ENCODE measurements at places on chromosomes 3 and 15.

- no peak for DNase-seq
Measured at GRCh38 chr15:52463638-52464037, 65.0 kb downstream of the MYO5A start.

- no peak for DNase-seq
Measured at GRCh38 chr3:184690192-184690883, 21.5 kb downstream of the MAGEF1 start.

DNA sequence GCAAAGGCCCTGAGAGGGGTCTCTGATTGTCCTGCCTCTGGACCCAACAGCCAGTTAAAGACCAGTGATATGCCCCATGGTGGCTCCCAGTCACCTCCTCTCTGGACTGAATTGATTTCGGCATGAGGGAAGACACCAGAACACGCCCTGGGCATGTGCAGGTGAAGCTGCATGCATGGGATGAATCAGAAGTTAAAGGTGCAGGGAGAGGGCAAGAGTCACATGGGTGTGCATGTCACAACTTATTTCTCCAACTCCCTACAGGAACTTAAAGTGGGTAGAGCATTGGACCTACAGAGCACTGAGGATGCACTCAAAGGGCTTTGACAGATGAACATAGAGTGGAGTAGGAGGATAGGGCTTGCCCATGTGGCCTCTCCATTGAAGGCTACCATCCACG lies 16.9 kb upstream of the RHCG start:
- DNase-seq, result no peak

GRCh38 chr15:40633178-40633577 lies 39.1 kb downstream of the KNL1 start:
- DNase-seq, result no peak

- DNase-seq, result no peak
Measured at GRCh38 chr15:55226127-55226526, 29.4 kb upstream of the RSL24D1 start.

DNA sequence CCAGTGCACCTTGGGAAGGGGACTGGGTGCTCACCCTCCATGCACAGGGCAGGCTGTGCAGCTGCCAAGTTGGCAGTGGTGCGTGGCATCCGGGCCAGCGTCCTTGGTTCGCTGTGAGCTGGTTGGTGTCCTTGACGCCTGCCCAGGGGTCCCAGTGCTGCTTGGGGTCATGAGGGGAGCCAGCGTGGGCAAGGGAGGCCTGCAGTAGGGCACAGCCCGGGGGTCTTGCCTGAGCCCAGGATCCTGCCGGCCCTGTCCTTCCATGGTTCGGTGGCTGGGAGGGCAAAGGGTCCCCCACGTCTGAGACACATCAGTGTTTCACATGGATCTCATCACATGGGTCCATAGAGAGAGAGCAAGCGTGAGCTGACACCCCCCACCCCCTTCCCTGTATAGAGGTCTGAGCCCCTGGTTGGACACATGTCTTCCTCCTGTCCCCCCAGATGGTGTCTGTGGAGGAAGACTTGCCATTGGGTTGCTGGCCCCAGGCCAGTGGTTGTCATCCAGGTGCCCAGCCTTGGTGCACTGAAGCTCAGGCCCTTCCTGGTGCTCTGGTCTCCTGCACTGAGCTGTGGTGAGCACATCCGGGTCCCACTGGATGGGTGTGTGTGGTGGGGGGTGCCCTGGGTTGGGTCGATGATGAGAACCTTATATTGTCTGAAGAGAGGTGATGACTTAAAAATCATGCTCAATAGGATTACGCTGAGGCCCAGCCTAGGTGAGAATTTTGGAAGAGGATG lies 232.3 kb downstream of the SNRPN start:
- DNase-seq, result no peak

GRCh38 chr3:142027735-142028134 lies 121.6 kb downstream of the TFDP2 start:
- DNase-seq, result peak; percentile 14

DNA sequence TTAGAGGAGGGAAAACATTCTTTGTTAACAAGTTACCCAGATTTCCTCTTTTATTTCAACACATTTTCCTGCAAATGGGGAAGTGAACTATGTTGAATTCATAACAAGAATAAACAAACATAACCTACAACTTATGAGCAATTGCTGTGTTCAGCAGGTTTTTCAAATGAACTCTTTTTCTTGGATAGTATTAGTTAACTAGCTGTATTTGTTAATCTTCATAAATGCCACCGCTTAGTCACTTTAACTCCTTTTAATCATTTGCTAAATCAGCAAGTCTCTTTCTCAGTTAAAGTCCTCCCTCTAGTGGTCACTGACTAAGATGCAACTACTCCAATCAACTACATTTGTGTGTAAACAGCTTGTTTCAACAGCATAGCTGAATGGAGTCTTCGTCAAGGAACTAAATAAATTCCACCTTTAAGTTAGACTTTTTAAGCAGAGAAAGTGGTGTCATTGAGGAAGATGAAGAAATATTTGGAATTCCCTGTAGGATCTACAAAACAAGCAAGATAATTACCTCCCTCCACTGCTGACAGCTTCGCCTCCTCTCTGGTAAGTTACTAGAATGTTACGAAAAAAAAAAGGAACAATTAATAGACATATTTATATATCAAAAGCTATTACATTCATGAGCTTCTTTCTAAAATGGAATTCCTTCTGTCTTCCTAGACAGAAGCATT lies 1122.0 kb downstream of the ROBO1 start:
- DNase-seq, result peak; percentile 4

DNA sequence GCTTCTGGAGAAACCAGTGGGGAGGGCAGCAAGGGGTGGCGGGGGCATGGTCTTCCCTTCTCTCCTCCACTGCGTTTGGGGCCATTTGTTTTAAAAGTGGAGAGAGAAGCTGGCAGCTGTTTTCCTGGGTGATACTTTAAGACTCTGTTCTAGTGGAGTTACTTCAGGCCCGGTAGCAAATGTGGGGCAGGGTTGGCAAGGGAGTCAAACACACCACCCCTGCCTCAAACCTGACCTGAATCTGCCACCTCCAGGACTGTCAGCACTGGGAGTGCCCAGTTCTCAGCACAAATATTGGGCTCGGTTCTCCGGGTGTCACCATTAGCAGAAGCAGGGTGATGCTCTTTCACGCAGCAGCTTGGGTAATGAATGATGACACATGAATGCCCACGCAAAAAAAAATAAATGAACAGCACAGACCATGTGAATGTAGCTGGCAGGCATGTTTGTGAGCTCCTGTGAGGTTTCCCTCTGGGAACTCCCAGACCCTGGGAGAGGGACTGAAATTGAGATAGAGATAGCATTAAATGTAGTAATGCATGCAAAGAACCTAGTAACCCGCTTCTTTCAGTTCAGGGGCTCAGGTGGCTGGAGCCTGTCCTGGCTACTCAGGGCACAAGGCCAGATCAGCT lies 424.0 kb downstream of the MCTP2 start:
- no peak for DNase-seq

- no peak for DNase-seq
Measured at GRCh38 chr3:72907131-72907711, 19.4 kb downstream of the GXYLT2 start.

DNA sequence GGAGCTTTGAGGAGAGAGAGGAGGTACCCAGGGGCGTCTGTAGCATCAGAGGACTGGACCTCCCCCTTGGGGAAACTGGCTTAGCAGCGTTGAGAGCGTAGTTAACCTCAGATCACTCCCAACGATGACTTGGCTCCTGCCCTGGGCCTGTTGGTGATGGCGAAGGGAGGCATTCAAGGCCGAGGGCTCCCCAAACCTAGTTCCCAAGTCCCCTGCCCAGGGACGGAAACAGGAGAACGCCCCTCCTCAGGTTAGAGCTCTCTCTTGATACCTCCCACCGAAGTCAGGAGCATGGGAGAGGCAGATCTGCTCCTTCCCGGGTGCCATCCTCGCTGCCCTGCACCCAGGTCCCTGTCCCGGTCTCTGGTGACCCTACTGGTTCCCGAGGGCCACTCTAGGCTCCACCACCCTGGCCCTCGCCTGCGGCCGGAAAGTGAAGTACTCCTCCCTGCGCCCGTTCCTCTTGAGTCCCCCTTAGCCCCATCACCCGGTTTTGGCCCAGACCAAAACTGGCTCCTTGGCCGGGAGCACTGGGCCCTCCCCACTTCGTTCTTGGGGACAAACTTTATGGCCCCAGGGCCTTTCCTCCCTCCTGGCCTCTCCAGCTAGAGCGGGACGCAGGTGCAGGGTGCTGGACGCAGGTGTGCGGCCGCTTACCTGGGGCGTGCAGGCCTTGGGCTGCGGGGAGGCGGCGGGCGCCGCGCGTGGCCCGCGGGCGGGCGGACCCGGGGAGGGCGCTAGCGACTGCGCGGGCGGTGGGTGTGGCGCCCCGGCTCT lies 2.6 kb upstream of the SKOR1 start:
- no peak for DNase-seq

DNA sequence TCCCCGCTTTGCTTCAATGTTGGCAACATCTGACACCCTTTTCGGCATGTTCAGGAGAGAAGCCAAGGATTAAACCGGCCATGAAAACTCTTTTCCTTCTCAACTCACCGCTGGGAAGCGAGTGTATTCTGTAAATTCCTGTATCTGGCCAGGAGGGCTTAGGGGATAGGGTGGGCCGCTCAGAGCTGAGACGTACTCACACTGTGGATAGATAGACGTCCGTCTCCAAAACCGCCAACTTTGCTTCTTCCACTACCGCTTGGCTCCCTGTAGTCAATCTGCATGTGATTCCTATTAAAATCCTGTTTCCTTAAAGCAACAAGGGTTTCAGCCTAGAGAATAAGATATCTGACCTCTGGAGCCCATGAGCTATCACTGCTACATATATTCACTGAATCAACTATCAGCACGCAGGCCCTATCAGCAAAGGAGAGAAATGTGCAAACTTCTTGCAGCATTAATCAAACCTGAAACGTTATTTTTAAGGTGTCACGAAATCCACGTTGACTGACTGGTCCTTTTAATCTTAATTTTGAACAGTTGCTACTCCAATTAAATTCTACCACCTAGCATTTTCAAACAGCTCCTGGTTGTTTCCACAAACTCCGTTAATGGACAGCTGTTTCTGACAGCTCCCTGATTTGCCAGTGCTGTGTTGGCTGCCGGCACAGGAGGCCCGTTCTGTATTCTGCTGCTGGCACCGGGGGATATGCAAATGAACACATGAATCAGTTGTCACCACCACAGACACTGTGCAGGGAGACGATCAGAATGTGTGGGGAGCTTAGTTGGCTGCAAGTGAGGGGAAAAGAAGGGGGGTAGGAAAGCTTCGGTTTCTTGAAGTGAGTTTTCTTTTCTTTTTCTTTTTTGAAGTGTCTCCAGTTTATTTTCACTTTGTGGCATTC lies 438.9 kb upstream of the ARRDC4 start:
- DNase-seq, result no peak

DNA sequence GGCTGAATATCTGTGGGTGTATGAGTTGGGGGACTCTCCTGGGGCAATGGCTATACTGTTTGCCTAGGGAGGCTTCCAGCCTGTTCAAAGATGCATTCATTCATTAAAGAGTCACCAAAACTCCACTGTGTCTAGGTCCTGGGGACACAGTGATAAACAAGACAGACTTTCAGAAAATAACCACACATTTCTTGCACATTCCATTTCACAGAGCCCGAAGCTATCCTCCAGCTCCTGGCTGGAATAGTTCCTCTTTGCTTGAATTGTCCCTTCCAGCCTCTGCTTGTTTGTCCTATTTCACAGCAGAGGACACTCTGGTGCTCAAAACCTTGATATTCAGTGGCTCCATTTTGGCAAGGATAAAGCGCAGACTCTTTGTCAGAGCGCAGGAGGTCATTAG lies 61.7 kb upstream of the ITGA11 start:
- no peak for DNase-seq

GRCh38 chr15:80403712-80404056 lies 498 bp upstream of the ARNT2 start:
- no peak for DNase-seq

DNA sequence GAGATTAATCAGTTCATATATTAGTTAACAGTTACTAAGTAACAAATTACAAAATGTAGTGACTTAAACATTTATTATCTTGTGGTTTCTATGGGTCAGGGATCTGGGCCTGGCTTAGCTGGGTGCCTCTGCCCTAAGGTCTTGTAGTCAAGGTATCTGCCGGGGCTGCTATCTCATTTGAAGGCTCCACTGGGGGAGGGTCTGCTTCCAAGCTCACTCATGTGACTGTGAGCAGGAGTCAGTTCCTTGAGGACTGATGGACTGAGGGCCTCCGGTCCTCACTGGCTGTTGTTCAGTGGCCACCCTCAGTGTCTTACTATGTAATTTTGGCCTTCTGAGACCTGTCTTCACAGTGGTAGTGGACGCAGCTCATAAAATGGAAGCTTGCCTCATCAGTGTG lies 135.9 kb upstream of the PLXNA1 start:
- DNase-seq, result no peak

- no peak for DNase-seq
Measured at GRCh38 chr3:11465744-11466616, 177.7 kb downstream of the VGLL4 start.

All from naive thymus-derived CD4-positive, alpha-beta T cell (primary cell).